Lower lobe of right lung (tissue), 2 donors: ENCODE measurements at places on chromosomes 7 and 10. TPM values are rescaled to one million over a fixed set of nuclear protein-coding genes. Genes with fewer than 3 reads are reported as not detected.
A peak's percentile ranks its signal among the peaks of the same experiment; 100 is the strongest.

The TDRD1 gene
- 0.09 TPM for total RNA-seq

The SMO gene
- total RNA-seq, result 3.1 TPM

The CYP3A4 gene
- not detected for total RNA-seq

The MMRN2 gene
- total RNA-seq, result 53.1 TPM

The TMEM196 gene
- total RNA-seq, result not detected

The RPEL1 gene
- 0.30 TPM for total RNA-seq

The GPER1 gene
- 26.0 TPM for total RNA-seq

The C10orf105 gene
- total RNA-seq, result 0.32 TPM

GRCh38 chr7:75987805-75988567 lies 6.4 kb downstream of the TMEM120A start:
- no peak for DNase-seq

- DNase-seq, result no peak
Observed at GRCh38 chr7:150665089-150665748, 20.3 kb upstream of the GIMAP2 start.

DNA sequence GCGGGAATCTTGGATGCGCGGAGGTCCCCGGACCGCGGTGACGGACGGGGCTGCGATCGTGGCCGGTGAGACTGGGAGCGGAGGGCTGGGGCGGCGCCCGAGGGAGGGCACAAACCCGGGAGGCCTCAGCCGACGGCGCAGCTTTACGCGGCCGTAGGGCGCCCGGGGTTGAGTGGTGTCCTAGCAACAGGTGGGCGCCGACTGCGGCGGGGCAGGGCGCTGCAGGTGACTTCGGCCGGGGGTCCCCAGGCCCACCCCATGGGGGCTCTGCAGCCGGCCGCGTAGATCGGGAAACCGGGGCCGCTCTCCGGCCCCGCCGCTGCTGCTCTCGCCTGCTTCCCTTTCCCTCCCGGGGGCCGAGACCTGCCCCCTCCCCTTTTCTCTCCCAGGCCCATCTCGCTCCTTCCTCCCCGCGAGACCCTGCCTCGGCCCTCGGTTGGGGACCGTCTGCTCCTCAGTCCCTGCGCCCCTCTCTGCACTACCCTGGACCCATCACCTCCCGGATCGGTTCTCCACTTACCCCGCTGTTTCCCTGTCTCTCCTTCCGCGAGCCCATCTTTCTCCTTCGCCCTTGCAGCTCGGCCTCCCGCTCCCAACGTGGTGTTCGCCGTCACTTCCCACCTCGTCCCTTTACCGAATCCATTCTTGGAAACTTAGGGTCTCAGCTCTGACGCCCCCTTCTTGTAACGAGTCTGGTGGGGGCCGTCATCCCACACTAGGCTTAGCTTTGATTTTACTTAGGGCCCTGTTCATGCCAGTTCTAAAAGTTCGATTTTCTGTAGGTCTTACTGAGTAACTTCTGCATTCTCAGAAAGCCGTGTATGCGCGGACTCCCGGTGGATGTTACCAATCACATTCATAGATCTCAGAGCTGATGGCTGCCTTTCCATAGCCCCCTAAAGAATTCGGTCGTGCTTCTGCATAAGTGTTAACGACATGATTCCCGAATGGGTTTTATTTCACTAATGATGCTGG lies 18.5 kb upstream of the ACBD5 start:
- no peak for DNase-seq

GRCh38 chr7:106125417-106125816 lies 13.3 kb upstream of the SYPL1 start:
- no peak for DNase-seq

- no peak for DNase-seq
Observed at GRCh38 chr7:3591219-3591618, 290.2 kb downstream of the SDK1 start.

DNA sequence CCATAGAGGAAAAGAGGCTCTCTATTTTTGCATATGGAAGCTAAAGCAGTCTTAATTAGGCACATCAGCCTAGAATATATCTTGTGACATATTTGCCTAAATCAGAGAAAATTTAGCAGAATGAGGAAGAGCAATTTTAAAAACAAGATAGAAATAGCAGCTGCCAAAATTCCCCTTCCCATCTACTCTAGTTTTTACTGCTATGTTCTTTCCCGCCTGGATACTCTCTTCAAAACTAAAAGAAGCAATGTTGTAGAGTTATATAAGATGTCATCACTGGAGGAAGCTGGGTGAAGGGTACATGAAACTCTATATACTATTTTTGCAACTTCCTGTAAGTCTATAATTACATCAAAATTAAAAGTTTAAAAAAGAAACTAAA lies 87.0 kb downstream of the ARMH3 start:
- no peak for DNase-seq

GRCh38 chr7:48365010-48365409 lies 193.8 kb downstream of the ABCA13 start:
- no peak for DNase-seq

- no peak for DNase-seq
Observed at GRCh38 chr7:80929619-80930018, 10.8 kb upstream of the SEMA3C start.

DNA sequence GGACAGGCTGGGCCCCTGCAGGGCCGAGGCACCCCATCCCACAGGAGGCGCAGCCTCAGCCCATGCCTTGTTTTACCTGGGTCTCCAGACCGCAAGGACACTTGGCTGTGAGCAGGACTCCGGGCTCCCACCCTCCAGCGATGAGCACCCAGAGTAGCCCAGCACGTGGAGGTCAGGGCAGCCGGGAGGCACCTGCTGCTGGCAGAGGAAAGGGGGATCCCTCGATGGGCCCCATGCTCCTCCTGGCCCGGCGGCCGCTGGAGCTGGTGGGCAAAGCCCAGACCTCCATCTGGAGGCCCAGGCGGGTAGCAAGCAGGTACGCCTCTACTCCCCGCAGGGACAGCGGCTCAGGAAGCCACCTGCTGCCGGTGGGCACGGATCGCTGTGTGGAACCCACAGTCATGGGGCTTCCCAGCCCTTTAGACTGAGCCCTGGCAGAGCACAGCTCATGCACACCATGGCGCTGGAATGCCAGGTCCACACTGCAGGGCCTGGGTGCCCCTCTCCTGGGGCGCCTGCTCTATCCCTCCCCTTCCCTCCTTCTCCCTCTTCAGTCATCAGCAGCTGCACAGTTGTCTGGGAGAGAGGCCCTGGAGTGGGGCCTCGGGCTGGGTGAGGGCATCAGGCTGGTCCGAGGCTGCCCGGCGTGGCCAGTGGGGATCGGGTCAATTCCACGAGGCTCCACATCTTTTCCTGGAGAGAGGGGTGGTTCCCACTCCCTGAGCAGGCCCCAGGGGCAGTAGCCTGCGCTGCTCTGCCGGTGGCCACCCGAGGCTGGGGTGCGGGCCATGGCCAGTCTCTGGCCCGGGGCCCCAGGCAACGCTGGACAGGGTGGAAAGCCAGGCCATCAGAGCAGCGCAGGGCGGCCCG lies 65.7 kb downstream of the PWWP2B start:
- DNase-seq, result peak; percentile 46

- no peak for DNase-seq
Observed at GRCh38 chr7:134021836-134022235, 105.3 kb upstream of the LRGUK start.

DNA sequence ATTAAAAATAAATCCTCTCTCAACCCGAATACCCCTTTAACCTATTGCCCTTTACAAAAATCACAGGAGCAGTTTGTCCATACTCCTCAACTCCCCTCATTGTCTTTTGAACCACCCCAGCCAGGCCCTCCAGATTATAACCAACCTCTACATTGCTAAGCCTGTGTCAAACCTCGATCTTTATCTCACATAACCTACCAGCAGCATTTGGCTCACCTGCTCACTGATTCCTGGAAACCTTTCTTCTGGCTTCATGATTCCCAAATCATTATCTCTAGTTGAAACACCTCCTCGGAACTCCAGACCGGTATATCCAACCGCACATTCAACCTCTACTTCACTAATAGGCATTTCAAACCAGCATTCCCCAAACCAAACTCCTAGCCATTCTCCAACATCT lies 11.8 kb downstream of the SEC61G start:
- no peak for DNase-seq

DNA sequence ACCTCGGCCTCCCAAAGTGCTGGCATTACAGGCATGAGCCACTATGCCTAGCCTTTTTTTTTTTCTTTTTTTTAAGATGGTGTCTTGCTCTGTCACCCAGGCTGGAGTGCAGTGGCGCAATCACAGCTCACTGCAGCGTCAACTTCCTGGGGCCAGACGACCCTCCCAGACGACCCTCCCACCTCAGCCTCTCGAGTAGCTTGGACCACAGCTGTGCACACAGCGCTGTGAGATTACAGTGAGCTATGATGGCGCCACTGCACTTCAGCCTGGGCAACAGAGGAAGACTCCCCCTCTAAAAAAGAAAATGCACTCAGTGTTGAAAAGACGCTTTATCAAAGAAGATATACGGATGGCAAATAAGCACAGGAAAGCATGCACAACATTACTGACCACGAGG lies 16.5 kb upstream of the WIPI2 start:
- DNase-seq, result no peak

- no peak for DNase-seq
Observed at GRCh38 chr7:45524445-45524844, 49.7 kb upstream of the ADCY1 start.

DNA sequence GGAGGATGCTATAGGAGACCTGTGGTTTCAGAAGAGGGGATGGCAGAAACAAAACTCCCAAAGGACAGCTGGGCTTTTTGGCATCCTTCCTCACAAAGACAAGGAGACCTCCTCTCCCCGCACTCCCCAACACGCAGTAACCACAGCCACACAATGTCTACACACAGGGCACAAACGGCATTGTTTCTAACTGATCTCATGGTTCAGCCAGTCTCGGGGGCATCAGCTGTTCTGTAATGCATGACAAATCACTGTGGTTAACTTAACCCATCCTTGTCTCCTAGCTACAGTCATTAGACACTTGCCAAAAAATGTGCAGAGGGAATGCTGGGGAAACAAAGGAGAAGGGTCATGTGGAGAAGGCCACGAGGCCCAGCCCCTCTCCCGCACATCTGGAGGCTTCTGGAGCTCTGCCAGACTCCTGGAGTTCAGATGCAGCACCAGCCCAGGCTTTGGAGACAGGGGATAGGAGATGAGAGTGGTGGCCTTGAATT lies 7.6 kb upstream of the ADAMTS14 start:
- DNase-seq, result no peak

DNA sequence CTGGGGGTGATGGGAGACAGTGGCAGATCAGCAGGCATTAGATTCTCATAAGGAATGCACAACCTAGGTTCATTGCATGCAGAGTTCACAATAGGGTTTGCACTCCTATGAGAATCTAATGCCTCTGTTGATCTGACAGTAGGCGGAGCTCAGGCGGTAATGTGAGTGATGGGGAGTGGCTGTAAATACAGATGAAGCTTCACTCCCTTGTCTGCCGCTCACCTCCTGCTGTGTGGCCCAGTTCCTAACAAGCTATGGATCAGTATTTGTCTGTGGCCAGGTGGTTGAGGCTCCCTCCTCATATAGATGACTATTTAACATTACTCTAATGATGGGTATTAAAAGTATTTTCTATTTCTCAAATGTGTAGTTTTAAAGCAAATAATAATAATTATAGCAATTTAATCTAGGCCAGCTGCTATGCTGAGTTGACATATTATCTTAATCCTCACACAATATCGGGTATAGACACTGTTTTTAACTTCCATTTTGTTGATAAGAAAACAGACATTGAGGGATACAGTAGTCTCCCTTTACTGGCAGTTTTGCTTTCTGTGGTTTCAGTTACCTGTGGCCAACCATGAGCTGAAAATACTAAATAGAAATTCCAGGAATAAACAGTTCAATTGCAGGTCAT lies 39.9 kb downstream of the KIF20B start:
- no peak for DNase-seq

DNA sequence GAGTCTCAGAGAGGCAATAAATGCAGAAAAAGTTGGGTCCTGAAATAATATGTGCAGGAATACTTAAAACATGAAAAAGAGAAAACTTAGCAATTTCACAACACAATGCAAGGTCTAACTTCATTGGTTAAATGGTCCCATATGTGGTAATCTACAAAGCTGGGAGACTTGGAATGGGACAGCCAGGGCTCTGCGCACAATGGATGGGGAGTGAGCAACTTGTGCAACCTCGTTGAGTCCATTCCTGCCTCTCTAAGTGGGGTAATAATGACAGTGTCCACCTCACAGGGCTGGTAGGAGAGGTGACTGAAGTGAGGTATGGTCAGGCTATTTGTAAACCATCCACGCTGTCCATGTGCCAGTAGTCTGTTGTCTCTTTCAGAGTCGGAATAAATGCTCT lies 11.8 kb upstream of the EMX2 start:
- no peak for DNase-seq

- no peak for DNase-seq
Observed at GRCh38 chr7:106896231-106896630, 31.1 kb downstream of the PIK3CG start.

DNA sequence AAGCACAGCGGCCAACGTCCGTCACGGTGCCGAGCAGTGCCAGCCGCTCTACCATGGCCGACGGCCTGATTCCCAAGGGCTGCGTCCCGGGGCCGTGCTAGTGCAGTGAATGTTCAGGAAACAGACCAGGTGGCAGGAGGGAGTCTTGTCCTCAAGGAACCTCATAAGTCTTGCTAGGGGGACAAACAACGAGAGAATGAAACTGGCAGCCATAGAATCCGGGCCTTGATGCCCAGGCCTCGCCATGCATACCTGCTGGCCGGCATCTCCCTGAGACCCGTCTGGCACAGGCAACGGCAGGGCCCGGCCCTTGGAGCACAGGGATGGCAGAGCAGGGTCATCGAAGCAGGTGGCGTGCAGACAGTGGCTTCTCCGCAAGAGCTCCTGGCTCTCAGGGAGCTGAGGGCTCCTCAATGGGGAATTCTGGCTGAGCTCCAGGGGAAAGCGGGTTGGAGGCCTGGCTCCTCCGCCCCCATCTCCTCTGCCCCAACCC lies 58.8 kb downstream of the DIP2C start:
- peak; percentile 37 for DNase-seq

DNA sequence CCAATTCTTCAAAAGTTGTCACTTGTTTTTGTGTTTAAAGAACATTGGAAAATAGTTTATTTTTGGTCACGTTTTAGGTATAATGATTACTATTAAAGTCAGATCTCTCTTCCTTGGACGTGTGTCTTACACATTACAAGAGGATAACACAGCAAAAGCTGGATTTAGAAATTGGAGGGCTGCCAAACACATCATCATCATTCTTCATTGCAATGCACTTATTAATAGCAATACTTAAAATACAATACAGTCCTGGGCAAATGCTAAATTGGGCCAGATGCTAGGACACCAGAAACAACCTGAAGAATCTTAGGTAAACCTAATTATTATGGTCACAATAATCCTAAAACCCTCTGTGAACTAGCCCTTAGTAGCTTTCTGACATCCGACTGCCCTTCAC lies 303.6 kb downstream of the DGKB start:
- no peak for DNase-seq
